ENCODE measurements at places on chromosomes 1 and 21. TPM values are rescaled to one million over a fixed set of nuclear protein-coding genes. Genes with fewer than 3 reads are reported as not detected.

GPR25 gene
- total RNA-seq = not detected

AMY2A gene
- 26.2 TPM for total RNA-seq

RXFP4 gene
- 6.3 TPM for total RNA-seq

ELF3 gene
- total RNA-seq = 4.3 TPM

TCP10L gene
- not detected for total RNA-seq

ADORA3 gene
- 8.9 TPM for total RNA-seq

BMP8B gene
- total RNA-seq = 0.48 TPM

LMX1A gene
- total RNA-seq = 0.72 TPM

TMEM240 gene
- not detected for total RNA-seq

MROH9 gene
- total RNA-seq = not detected

ACTN2 gene
- total RNA-seq = 1.4 TPM

PROK1 gene
- not detected for total RNA-seq

ZBTB8B gene
- total RNA-seq = 2.6 TPM

C1orf105 gene
- not detected for total RNA-seq

RNF186 gene
- not detected for total RNA-seq

ROR1 gene
- total RNA-seq = 22.4 TPM

VANGL1 gene
- total RNA-seq = 7.2 TPM

SARS1 gene
- total RNA-seq = 105 TPM

TMEM81 gene
- total RNA-seq = not detected

KCNE2 gene
- total RNA-seq = 0.72 TPM

DAB1 gene
- 4.8 TPM for total RNA-seq

CAMK2N1 gene
- total RNA-seq = 4.6 TPM

ZMYND12 gene
- not detected for total RNA-seq

Data from umbilical cord (tissue), 2 donors.